ENCODE measurements at places on chromosomes 1 and 21.

DNA sequence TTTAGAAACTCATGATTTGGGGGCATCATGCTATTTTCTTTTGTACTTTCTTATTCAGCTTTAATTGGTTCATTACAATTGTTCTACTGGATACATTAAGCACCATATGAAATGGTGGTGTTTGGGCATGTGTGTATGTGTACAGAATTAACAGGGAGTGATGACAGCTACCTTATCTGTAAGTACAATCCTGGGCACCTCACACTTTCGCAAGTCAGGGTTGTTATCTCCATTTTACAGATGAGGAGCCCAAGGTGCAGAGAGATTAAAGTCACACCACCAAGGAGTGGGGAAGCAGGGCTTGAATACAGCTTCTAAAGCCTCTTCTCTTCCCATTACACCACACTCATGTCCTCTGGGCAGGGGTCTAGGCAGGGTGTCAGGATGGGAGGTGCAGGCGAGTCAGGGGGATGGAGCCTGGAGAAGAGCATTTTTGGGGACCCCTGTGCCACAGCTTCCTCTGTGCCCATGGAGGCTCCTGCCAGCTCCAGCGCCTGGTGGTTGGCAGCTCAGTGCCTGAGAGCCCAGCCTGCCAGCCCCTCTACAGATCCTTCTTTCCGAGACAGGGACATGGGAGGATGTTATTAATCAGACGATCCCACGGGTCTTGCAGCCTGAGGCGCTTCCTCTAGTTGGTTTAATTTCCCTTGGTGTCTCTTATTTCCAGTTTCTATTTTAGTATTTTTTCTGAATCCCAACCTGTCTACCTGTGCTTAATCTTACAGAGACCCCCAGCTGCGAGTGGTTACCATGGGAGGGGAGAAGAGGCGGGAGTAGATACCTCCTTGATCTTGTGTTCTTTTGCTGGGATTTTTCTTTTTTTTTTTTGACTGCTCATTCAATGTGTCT is 126.2 kb upstream of the CD34 start:
- DNase-seq = no peak

DNA sequence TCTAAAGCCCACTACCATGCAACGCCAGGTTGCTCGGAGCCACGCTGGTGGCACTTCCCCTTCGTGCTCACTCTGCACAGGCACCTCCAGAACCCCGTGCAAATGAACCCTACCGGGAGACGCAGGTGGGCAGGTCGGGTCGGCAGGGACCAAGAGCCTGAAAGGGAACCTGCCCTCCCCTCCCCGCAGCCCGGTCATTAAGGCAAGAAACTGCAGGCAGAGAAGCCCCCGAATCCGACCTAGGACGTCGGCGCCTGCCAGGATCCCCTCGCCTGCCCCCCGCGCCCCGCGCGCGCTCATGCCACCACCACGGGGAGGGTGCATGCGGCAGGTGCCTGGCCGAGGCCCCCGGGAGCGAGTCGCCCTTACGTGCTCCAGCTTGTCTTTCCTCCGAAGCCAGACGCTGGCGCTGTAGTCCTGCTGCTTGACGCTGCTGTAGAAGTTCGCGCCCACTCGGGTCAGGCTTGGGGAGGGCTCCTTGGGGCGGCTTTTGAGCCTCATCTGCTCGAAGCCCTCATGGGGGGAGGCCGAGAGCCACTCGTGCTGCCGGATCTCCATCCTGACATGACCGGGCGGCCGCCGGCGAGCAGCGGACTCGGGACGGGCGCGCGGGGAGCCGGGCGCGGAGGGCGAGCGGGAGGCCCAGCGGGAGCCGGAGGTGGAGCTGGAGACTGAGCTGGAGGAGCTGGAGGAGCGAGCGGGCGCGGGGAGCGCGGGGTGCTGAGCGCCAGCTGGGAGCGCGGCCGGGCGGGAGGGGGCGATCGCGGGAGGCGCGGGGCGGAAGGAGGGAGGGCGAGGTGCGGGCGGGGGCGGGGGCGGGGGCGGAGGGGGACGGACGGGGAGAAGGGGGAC is 552 bp downstream of the PLD5 start:
- DNase-seq = no peak

DNA sequence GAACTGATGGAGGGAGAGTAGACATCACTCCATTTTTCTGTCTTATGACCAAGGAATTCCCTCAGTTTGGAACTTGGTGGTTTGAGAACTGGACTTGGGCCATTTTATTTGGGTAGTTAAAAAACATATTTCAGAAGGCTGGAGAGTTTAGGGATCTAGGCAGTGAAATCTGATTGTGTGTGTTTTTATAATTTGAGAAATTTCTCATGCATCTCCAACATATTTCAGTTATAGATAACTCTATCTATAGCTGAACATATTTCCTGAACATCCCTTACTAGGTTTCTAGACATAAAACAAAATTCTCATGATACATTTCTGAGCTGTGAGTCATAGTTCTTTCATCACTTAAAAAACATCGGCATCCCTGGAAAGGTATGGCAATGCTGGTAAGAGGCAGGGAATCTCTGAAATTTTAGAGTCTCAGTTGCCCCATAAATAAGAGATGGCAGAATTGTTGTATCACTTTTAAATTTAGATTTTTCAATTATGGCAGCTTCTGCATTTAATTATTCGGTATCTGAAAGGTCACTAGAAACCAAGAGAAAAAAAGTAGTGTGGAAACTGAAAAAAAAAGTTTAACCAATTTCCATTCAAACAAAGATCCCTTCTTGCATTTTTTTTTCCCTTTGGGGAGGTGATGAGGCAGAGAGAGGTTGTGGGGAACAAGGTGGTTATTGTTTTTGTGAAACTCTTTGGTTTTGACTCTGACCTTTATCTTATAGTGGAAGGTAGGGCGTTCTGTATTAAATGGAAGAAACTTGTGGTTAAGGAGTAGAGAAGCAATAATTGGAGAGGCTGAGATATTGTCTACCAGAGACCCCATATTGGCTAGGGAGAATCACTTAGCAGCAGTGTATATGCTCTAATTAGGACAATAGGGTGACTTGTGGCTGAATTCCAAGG is 102.9 kb downstream of the FASLG start:
- DNase-seq = no peak

DNA sequence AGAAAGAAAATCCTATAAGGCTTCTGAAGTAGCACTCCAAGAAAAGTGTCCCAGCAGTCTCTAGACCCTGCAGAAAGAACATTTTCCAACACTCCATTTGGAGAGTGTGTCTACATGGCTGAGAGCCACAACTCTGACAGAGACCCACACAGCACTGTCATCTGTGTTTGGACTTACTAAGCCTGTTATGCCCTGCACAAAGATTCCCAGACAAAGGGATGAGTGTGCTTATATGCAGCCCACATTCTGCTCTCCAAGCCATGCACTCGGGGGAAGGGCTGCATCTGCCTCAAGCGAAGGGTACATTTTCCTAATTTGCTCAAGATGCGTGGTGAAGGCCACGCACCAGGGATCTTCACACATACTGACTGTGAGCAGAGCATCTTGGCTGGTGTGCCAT is 24.4 kb upstream of the SLAMF6 start:
- no peak for DNase-seq

GRCh38 chr1:154353460-154353904 is 28.2 kb downstream of the ATP8B2 start:
- DNase-seq = peak; percentile 7

DNA sequence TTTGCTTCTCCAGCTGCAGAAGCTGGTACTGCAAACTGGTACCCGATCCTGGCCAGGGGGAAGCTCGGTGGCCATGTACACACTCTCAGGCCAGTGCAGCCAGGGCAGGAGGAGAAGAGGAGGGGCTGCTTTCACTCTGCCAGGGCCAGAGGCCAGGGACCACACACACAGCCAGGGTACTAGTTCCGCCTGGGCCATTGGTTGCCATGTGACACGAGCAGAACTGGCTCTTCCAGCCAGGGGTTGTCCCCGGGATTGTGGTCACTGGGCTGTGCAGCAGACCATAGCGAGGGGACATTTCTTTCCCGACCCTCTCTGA is 3.7 kb upstream of the SHISAL2A start:
- no peak for DNase-seq

GRCh38 chr1:208145167-208145566 is 99.0 kb downstream of the PLXNA2 start:
- no peak for DNase-seq

DNA sequence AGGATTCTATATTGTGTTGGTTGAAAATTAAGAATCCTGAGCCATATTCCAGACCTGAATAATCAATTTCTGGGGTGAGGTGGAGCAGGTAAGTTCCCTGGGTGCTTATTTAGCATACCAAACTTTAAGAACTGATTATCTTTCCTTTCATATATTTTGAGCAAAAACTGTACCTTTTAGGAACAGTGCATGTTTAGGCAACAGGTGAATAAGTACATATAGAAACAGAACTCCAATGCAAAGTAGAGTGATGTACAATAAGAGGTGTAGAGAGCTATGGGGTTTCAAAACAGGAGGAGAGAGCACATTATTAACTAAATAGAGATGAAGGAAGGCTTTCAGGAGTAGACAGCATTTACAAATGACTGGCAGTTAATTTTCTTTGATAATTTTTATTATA is 28.7 kb downstream of the TMED5 start:
- DNase-seq = no peak
